ENCODE measurements at places on chromosomes 3 and 15.

- DNase-seq, result no peak
Measured at GRCh38 chr15:100767001-100767825, 112.4 kb upstream of the ALDH1A3 start.

- no peak for DNase-seq
Measured at GRCh38 chr3:14524311-14524711, 15.8 kb downstream of the GRIP2 start.

DNA sequence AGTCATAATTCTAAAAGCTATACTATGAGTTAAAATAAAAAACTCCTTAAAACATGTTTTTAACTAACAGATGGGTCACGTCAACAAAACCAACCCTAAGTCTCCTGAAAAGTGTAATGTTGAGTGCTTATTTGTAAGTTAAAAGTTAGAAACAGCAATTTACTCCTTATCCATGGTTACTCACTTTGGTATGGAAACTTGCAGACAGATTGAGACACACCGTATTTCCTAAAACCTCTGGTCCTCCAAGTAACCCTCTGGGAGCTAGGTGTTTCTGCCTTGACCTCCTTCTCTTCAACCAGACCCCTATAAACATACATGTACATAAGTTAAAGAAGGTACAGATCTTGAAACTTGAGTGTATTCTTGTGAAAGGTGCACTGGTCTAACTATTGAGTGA, 3.1 kb downstream of the COL8A1 start:
- no peak for DNase-seq

GRCh38 chr3:195900436-195901355, 7.7 kb downstream of the TNK2 start:
- DNase-seq, result no peak

DNA sequence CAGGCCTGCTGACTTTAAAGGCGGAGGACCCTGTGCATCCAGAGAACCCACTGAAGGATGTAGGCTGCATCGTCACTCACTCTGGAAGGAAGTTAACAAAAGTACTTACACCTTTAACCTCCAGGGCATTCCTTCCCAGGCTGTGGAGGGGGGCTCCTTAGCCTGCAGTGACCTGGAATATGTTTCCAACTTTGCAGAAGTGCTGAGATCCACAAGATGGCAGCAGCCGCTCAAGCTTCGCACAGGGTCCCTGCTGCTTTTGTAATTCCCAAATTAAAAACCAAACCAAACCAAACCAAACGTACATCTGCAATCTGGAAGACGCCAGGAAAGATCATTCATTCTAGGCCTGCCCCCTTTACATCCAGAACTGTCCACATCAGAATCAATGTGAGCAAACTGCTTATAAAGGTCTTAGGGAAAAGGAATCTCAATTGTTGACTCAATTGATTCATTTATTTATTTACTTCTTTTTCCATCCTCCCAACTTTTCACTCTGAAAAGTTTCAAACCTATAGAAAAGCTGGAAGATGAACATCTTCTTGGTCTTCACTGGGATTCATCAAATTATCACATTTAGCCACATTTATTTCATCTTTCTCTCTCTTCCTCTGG, 70.5 kb upstream of the KLHL25 start:
- DNase-seq, result peak; percentile 75

All from NCI-H1694 treated with DMSO at 0.1 percent for 48 hours (cell line).